Femur (tissue), 1 donor: ENCODE measurements at places on chromosomes 1 and 21.

GRCh38 chr1:67213164-67213563, 46.9 kb downstream of the IL23R start:
- DNase-seq, result no peak

GRCh38 chr21:39456665-39457064, 4.9 kb downstream of the SH3BGR start:
- DNase-seq, result no peak

DNA sequence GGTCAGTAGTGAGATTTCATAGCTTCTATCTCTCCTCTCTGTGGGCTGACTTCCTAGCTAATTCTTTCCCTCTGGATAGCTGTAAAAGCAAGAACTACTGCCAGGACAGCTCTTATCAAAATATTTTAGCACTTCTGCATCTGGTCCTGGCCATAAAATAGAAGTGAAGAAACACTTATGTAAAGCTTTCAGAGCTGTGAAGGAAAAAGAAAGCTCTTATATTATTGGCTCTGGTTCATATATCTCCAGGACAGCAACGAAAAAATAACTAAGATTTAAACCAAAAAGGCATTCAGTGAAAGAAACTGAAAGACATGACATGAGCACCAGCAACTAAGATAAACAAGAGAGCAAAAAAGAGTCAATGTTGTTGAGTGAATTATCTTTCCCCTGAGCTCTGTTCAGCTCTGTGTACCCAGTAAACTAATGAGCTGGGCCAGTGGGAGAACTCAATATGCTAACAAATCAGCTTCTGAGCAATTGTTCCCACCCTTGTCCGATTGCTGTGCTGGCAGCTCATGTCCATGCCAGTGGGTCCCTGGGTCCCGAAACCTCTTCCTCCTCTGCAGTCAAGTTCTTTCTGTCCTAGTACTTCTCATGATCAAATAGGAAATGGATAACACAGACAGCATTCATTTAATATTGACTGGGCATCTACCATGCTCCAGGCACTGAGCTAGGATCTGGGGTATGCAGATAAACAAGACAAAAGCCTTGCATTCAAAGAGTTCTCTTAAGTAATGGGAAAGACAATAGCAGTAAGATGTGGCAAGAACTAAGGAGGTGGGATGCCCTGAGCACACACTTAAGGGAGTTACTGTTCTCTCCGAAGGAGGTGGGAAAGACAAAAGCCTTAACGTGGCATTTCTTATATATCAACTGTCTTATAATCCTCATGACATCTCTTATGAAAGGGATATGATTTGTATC, 45.3 kb upstream of the MAN1A2 start:
- DNase-seq, result no peak

- DNase-seq, result no peak
Measured at GRCh38 chr1:23337869-23338268, 6.2 kb downstream of the HNRNPR start.

GRCh38 chr1:236681219-236681618, 5.1 kb upstream of the ACTN2 start:
- DNase-seq, result no peak

DNA sequence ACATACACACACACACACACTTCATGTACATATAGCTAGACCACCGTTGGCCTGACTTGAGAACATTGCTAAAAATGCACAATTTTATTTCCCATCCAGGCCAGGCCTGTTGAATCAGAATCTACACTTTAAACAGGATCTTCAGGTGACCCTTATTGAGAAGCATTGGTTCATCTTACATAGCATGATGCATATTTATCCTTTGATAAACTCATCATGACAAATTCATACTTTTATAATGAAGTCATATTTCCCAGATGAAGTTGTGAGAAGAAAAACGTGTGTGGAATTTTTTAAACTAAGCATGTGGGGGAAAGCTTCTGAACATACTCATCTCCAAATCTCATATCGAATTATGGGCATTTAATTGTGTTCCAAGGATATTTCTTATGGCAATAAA, 877.7 kb downstream of the MRPL39 start:
- DNase-seq, result no peak

DNA sequence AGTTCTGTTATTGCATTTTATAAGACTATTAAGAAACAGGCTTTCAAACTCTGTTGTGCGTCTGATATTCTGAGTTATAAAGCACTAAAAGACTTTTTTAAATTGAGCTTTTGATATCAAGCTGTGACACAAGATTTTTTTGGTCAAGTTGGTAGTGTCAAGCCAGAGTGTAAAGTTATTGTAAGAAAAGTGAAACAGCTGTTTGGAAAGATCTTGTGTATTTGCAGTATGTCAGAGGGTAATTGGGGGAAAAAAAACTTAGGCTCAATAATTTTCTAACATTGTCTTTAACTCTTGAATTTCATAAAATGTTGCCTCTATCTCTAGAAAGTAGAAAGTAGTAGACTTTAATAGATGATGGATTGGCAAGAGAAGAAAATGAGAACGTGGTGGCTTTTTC, 3.8 kb downstream of the CACYBP start:
- no peak for DNase-seq

DNA sequence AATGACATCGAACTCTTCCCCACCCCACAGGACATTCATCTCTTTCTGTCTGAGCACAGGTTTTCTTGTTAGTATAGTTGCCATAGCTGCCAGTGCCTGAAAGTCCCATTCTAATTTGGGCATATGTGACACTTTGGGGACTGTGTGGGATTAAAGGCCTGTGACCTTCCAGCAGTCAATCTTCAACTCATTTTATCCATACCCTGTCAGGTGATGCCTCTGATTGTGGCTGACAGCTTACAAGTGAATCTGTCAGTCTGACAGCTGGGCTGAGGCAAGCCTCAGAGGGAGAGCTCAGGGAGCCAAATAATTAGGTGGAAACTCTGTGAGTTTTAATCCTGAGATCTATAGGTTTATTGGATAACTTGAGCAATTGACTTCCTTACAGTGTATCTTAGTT, 29.6 kb downstream of the ZCCHC17 start:
- DNase-seq, result no peak

DNA sequence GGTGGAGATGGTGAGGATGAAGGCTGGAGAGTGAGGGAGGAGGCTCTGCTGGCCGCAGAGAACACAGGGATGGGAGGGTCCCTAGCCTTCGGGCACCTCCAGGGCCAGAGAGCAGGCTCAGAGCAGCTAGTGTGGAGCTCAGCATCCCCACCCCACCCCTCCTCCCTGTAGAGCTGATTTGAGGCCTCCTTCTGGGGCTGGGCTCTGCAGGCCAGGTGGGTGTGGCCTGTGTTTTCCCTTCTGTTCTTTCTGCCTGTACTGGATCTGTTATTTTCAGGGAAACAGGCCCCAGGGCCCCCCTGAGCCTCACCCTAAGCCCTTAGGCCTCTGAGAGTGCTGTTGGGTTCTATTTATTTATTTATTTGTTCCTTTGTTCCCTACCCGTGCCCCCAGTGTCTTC, 44.8 kb downstream of the TMCC2 start:
- no peak for DNase-seq

- DNase-seq, result peak; percentile 48
Measured at GRCh38 chr1:179121159-179121938, 39.5 kb downstream of the TOR3A start.

DNA sequence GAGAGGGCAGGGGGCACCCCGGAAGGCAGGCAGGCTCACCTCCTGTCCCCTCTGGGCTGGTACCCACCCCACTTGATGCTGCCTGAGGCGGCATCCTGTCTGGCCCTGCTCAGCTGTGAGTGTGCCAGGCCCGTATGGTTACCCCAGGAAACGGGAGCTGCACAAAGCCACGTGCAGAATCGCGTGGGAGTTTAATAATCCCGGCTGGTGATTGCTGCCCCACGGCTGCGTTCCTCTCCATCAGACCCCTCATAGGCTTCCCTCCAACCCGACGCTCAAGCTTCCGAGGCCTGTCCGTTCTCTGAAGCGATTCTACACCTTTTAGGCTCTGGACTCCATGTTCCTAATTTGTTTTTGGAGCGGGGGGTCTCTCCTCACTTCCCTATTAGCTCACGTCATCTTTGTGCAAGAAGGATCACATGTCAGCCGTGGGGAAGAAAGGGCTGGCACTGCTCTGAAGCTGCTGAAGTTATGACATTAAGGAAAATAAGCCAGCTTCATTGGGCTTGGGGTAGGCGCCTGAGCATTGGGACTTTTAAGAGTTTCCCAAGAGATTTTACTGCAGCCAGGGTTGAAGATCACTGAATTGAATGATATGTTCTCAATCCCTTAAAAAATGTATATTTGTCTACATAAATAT, 1.1 kb upstream of the B3GALT5 start:
- no peak for DNase-seq
